ENCODE measurements at places on chromosomes 4 and X.
A peak's percentile ranks its signal among the peaks of the same experiment; 100 is the strongest.

DNA sequence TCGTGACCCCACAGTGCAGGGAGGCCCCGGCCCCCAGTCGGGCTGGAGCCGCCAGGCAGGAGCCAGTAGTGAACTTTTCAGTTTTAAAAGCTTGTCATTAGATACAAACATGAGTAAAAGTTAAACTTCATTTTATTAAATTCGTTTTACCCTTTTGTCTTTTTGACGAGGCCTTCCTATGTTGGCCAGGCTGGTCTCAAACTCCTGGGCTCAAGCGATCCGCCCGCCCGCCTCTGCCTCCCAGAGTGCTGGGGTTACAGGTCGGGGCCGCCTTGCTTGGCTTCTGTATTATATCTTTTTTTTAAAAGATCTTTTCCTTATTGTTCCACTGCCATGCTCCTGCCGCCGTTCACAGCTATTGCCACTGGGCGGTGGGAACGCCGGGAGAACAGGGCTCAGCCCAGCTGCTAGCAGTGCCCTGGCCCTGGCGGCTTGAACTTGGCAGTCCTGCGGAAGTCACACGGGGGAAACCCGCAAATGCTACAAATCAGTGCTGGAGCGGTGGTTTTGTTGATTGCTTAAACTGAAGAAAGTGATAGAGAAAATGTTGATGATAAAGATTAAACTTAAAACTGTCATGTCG is 968 bp upstream of the NELFA start:
- DNase-seq, result peak; percentile 84

- no peak for DNase-seq
These were observed 45.1 kb upstream of the TMEM33 start for GRCh38 chr4:41890085-41890484.

DNA sequence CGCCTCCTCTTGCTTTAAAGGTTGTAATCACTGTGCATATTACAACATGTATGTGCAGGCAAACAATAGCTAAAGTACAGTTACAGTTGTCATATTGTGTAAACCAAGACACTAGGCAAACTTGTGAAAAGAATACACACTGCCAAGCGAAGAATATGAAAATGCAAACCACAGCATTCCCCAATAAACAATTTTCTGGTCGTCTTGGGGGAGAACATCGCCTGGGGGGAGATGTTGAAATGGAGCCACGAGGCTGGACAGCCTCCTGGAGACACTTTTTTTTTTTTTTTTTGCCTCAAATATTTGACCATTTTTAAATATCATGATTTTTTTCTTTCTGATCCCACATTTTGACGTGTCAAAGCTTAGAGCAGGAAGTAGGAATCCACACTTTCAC is 51.7 kb upstream of the PDLIM3 start:
- DNase-seq, result no peak

DNA sequence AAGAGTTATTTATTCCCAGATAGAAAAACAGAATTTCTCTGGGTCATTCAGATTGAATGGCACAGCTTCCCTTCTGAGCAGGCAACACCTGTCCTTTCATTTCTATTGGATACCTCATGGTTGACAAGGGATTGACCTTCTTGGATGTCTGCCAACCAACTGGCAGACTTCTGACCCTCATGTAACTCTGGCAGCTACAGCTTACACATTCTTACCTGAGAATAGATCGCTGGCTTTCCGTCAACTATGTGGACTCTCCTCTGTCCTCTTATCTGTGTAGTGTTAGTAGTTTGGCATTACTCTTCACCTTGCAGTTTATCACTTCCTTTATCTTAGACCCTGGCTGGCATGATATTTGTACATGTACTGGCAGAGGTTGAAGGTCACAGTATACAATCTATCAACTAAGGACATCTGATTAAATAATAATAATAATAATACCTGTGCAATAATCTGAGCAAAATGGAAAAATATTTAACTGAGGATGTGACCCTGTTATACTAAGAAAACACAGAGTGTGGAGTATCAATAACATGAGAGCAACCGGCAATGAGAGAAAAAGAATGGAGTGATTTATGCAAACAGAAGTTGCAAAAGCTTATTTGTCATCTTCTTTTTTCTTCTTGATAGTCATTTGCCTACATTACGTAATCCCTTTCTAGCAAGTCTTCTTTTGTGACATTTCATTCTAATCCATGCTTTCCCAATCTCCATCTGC is 1118.2 kb downstream of the ARAP2 start:
- no peak for DNase-seq

- DNase-seq, result no peak
These were observed 353.2 kb downstream of the PDHA2 start for GRCh38 chr4:96193061-96193460.

DNA sequence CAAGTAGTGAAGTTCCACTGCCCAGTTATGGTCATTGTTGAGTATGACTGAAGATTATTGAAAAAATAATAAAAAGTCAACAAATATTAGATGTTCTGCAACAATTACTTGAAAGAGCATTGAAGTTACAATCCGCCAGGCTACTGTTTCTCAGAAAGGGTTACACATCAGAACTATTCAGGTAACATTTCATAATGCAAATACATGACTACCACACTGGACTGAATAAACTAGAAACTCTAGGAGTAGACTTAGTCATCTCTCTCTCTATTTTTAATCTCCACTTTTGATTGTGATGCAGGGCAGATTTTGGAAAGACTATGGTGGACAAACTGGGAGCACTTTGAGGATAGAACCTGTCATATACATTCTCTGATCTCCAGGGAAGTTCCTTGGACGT is 748.2 kb upstream of the ATOH1 start:
- DNase-seq, result no peak

DNA sequence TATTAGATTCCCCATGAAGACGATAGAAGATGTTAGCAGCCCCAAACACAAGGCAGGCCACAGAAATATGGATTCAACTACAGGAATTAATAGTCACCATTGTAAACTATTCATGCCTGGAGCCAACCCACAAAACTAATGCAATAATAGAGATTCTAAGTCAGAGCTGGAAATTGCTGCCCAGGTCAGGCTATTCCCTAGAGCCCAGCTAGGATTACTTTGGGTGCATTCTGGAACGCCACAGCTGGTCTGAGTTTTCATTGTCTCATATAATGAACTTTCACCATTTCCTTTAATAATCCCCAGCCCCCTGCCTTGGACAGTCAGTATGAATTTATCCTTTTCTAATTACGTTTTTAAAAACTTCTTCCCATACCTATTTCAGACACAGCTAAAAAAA is 252.6 kb downstream of the PAPSS1 start:
- DNase-seq, result peak; percentile 16

DNA sequence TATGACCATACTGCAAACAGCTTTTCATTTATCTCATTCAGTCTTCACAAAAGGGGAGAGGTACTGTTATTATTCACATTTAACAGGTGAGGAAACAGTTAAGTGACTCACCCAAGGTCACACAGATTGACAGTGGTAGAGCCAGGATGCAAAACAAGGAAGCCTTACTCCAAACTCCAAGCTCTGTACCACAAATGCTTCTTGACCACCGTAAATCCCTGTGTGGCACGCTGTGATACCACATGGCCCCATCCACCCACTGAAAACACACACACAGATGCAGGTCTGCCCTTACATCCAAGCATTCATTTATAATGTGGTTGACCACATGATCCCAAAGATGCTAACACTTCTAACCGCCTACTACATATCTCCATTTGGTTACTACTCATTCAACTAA is 129.5 kb downstream of the TSPAN5 start:
- no peak for DNase-seq

DNA sequence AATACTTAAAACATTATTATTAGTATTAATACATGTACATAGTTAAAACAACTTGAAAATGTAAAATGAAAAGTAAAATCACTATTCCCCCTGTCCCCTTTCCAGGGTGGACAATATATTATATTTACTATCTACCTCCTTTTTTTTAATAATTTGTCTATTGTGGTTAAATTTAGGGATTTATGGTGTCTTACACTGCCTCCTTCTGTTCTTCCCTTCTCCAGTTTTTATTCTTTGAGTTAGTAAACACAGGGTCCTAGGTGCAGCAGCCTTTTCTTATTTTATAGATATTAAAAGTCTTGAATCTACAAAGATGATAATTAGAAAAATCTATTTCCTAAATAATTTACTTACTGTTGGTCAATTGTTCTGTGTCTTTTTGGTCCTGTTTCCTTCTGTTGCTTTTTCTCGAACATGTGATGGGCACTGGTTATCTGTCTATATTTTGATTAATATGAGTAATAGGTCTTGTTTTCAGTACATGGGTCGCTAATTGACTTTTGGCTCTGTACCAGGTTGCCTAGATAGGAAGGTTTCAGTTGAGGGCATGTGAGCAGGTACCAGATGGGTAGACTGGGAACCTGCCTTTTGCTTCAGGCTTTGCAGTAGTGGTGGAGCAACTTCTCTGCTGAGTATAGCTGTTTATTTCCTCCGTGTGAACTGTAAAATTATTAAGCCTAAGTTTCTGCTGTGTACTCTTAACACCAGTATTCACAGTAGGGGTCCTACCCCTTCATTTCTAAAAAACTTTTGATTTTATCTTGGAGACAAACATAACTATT is 1.1 kb downstream of the NUDT9 start:
- peak; percentile 77 for DNase-seq

DNA sequence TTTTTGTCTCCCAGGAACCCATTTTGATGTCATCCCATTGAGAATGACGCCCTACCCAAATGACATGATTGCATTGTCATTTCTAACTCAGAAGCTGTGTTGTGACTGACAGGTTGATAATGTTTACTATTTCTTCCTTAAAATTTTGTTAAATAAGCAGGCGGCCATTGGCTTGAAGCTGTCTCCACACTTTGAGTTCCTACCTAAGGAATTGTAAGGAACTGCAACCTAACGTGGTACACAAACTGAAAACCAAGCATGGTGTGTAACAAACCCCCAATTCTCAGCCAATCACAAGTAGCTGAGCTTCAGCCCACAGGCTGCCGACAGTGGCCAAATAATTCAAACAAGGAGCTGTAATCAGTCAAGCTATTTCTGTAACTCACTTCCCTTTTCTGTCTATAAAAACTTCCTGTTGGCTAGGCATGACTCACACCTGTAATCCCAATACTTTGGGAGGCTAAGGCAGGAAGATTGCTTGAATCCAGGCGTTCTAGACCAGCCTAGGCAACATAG is 2.9 kb upstream of the MND1 start:
- no peak for DNase-seq

DNA sequence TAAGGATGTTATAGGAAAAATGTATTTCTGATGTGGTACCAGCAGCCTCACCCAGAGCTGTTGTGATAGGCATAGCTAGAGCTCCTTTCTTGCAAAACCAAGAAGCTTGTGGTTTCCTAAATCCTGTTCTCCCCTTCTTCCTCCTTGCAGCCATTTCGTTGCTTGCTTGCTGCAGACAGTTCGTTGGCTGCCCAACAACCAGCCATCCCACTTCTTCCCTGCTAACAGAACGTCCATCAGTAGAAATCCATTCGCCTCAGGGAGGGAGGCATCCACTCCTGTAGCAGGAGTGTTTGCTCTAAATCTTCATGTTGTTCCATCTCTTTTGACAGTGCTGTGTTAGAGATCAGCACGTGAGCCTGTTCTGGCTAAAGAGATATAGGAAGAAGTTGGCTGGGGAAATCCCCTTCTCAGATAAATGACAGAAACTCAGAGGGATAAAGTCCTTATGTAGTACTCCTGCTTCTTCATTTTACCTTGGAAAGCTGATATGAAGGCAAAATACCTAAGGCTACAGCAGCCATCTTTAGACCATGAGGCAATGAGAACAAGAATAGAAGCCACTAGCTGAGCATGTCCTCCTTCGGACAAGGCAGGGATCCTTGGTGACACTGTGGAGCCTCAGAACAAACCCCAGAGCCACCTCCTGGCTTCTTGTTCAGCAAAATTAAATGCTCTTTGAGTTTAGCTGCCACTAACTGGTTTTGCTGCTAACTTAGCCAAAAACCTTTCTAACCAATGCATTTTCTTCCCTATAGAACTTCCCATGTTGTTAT is 68.4 kb upstream of the RELL1 start:
- no peak for DNase-seq

DNA sequence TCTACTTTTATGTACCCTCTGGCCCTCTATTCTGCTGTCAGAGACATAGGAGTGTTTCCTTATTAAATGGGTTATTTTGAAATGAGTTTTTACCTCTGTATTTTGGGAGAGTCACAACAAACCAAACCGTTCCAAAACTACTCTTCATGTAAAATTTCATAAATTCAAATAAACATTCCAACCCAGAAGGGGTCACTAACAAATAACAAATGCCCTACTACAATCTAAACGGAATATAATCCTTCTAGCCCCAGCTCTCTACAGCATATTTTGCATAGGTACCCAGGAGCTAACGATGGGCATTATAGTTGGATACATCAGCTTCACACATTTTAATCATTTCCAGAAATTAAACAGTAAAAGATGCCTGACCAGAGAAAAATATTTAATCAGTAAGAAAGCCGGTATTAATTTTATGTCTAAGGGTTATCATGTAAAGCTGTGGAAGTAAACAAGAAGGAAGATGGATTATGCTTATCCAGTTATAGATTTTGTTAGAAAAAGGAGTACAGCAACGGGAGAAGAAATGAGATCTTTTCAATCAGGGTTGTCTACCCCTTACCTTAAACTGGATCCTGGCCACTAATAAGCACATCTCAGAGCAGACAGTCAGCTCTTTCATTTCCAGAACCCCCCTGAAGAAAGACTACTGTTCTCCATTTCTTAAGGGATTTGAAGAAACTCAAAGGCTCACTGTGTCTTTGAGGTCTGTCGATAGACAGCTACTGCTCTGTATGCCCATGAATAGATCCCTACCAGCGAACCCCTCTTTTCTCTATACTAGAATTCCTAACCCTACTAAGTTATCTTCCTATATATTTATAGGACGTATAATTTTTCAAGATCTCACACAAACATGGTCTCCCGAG is 1.2 kb downstream of the UGDH start:
- no peak for DNase-seq

DNA sequence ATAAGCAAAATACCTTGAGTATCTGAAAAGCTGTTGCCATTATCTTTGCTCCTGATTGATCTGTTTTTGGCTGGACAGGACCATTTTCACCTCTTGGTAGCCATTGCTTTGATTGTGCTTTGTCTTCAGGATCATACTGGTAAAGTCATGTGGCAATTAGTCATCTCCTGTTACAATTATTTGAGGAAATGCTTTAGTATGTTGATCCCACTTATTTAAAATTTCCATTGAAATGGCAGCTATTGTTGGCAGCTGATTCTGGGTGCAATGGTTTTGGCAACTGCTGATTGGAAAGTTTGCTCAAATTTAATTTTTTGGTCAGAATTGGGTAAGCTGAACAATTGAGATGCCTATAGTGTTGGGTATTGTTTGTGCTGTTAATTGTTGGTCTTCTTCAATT is 238.3 kb upstream of the TLL1 start:
- no peak for DNase-seq

- no peak for DNase-seq
These were observed 57.3 kb downstream of the SPINK2 start for GRCh38 chr4:56764223-56764622.

GRCh38 chrX:133859860-133860259 is 125.5 kb downstream of the GPC3 start:
- DNase-seq, result no peak

GRCh38 chr4:99845708-99846469 is 29.3 kb downstream of the DAPP1 start:
- DNase-seq, result no peak

DNA sequence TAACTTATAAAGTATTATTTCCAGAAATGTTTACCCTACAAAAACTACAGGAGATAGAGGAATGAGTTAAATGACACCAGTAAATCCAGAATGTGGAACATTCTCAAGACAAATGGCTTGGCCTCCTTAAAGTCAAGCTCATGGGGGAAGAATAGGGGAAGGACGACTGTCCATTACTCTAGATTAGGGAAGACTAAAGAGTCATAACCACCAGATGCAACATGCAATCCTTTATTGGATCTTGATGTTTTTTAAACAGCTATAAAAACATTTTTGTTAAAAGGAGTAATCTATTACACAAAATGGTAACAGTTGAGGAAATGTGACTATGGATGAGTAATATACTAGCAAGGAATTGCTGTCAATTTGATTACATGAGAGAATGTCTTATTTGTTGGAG is 11.1 kb downstream of the ACOT9 start:
- DNase-seq, result no peak

All from BE2C (cell line).